AG08396 (cell line): ENCODE measurements at places on chromosomes 12 and 14.

DNA sequence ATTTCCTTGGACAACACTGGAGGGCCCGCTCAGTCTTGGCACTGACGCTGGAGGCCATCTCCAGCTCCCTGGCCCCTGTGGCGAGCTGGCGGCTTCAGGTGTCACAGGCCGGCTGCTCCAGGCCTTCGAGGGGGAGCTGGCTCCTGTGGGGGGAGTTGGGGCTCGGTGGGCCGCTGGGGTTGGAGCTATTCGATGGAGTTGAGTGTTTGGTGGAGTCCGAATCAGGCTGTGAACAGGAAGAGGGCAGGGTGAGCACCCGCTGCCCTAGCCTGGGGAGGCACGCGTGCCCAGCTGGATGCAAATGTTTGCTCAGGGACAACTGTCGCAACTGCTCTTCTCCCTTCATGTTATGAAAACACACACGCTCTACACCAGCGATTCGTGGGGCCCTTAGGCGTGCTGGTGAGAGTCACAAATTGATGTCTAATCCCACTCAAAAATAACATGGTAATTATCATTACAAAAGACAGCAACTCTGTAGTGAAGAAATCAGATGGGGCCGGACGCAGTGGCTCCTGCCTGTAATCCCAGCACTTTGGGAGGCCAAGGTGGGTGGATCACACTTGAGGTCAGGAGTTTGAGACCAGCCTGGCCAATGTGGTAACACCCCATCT lies 11.3 kb downstream of the AMN start:
- DNase-seq = no peak

- DNase-seq = no peak
Observed at GRCh38 chr14:68342216-68342763, 450.6 kb downstream of the ZFP36L1 start.

DNA sequence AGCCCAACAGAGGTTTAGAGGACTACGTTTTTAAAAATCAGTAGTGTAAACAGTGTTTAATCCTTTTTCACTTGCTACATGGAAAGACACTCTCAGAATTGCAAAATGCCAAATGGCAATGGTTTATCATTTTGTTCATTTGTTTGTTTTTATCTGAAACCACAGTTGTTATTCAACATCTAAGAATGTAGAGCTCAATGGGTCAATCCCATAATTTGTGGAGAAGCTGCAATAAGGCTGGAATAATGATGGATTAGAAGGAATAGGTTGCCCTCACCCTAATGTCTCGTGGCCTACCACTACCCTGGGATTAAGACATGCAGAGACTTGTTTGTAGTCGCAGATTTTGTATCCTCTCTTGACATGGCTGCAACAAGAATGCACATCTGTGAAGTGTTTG lies 115.7 kb downstream of the LLPH start:
- peak; percentile 17 for DNase-seq

DNA sequence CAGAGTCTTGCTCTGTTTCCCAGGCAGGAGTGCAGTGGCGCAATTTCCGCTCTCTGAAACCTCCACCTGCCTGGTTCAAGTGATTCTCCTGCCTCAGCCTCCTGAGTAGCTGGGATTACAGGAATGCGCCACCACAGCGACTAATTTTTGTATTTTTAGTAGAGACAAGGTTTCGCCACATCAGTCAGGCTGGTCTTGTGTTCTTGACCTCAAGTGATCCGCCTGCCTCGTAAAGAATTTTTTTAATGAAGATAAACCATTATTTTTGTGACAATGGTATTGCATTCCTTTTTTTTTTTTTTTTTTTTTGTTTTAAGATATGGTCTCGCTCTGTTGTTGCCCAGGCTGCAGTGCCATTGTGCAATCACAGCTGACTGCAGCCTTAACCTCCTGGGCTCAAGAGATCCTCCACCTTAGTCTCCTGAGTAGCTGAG lies 25.8 kb downstream of the ACVR1B start:
- no peak for DNase-seq

DNA sequence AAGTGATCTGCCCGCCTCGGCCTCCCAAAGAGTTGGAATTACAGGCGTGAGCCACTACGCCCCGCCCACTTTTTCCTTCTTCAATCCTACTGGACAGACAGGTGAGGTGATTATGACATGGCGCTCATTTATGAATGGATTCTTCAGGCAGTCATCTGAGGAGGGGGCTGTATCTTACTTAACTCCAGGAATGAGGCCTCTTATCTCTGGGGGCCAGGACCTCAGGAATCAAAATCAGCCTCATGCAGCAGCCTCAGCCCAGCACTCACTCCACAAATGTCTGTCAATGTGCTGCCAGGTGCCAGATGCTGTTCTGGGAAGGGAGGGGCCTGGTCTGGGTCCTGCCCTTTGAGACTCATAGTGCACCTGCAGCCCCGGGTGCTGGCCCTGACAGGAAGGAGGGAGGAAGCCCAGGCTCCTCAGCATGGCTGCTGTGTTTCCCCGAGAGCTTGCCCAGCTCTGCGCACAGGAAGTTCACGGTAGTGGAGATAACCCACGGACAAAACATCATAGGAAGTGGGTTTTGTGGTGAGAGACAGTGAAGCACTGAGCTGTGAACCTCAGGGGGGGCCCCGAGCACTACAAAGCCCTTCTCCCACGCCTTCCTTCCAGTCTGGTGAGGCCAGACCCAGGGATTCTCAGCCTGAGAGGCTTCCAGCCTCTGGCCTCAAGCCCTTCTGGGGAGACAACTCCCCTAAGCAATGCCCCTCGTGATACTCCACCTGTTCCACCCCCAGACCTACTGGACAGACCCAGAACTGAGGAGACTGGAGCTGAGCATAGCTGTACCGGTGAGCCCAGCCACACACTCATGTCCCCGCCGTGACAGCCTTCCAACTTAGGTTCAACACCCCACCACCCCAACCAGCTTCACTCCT lies 22.3 kb downstream of the GALNT6 start:
- no peak for DNase-seq

- no peak for DNase-seq
Observed at GRCh38 chr12:69998011-69998410, 173.0 kb downstream of the MYRFL start.

DNA sequence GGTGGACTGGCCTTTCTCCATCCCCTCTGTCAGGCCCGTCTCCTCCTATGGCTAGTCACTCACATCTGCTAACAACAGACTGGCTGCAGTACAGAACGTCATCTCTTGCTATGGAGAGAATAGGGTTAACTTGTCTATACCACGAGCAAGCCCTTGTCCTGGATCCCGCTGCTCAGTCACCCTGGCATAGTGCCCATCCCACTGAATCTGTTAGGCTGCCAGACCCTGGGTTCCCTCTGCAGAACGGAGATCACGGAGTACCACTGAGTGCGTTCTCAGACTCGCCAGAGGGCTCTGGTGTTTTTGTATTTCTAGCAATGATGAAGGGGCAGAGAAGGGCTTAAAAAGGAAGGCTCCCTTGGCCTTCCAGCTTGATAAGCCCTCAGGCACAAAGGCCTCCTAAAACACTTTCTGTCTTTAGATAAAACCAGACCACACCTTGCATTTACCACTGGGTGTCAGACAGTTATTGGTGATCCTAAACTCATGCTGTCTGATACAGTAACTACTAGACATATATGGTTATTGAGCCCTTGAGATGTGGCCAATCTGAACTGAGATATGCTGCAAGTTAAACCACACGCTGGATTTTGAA lies 6.3 kb upstream of the NRIP2 start:
- no peak for DNase-seq

DNA sequence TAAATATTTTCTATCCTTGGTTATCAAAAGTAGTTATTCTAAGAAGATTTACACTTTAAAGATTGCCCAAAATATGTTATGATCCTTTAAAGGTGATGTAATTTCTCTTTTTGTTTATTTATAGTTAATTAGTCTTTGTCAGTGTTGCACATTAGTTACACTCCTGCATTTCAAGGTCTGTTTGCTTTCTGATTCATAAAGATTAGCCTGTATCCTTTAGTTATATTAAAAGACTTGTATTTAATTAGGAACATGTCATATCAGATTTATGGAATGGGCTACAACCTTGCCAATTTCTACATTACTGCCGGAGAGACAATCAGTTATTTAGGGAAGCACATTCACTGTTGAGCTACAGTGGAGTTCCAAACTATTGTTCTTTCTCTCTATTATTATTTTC lies 3.5 kb downstream of the EPYC start:
- no peak for DNase-seq

DNA sequence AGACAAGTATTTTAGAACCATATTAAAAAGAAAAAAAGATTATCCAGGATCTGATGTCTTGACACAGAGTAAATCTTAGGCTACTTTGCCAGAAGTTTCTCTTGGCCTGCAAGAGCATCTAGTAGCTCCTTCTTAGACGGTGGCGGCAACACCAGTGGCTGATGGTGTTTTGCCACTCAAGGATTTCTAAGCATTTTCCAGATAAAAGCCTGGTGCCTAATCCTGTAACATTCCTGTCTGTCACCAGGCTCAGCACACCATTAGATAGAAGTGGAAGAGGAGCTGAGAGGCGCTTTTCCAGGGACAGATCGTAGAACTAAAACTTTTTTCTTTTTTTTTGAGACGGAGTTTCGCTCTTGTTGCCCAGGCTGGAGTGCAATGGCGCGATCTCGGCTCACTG lies 14.0 kb downstream of the WNT5B start:
- no peak for DNase-seq

DNA sequence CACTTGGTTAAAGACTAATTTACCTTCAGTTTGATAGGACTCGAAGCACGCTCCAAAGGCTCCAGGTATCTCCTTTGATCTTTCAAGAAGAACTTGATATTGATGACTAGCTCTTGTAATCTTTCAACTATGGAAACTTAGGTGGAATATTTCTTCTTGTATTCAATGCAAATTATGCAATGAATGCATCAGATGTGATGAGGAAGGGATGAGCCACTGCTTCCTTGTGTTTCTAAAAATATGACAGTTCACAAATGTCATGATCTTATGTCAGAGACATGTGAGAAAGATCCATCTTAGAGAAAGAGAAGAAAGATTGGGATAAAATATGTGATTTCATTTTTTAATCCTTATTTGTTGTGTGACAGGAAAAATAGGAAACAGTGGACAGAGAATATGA lies 9.9 kb downstream of the RNASE9 start:
- DNase-seq = no peak

GRCh38 chr12:121632069-121632970 lies 6.0 kb downstream of the ORAI1 start:
- DNase-seq = peak; percentile 66

GRCh38 chr14:90388437-90388836 lies 8.4 kb upstream of the CALM1 start:
- DNase-seq = peak; percentile 66

DNA sequence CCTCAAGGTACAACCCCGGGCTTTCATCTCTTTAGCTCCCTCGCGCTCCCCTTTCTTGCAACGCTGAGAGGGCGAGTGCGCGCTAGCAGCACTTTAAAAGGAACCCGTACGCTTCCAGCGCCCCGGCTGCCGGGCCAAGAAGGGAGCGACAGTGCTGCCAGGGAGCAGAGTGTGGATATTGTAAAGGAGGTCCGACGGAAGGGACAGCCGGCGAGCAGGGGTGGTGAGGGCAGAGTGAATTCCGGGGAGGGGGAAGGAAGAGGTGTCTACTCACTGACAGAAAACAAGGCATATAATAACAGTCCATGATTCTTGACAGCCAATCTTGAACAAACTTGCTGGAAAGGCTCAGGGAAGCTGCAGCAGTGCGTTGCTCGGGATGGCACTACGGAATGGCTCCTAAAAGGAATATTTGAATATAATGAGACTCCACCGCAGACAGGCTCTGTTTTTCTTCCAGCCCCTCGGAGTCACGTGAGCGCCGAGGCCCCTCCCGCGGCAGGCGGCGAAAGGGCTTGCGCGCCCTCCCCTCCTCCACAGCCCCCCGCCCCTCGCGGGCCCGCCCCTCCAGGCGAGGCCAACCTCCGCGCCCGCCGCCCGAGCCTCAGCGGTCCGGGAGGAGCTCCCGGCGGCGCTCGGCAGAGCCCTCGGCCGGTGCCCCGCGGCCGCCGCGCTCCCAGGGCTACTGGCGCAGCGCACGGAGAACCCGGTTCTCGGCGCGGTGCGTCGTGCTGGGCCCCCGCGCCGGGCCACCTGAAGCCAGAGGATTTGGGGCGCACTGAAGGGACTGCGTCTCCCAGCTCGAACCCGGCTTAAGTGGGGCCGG lies 3.4 kb downstream of the BMP4 start:
- peak; percentile 91 for DNase-seq

GRCh38 chr12:92118826-92119536 lies 26.7 kb downstream of the BTG1 start:
- no peak for DNase-seq

DNA sequence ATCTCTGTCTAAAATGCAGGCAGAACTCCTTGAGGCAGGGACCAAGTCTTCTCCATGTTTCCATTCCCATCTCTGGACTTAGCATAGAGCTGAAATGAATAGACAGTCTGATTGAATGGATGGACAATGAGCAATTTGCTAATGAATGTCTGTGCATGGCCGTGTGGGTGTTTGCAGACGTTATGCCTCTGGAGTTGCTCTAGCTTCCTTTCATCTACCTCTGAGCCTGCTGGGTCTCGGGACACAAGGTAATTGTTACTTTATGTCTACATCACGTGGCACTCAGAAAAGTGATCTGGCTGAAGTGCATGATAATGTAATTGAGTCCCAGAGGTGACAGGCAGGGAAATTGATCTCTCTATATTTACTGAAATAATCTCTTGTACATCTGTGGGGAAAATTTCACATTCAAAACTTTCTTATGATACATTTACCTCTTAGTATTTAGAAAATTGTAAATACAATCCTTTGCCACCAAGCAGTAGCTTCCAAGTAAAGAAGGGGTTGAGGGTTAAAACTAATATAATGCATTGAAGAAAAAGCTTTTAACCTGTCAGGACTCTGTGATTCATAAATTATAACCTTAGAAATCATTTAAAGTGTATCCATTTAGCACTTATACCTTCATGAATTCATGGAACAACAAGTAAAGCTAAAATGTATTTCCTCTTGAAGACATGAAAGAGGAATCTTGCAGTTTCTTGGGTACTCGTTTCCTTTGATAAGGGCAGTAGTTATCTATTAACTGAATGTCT lies 424.1 kb downstream of the APAF1 start:
- no peak for DNase-seq

- DNase-seq = no peak
Observed at GRCh38 chr14:101932673-101933072, 31.7 kb upstream of the DYNC1H1 start.

- peak; percentile 92 for DNase-seq
Observed at GRCh38 chr12:57462251-57462911, 2.8 kb downstream of the GLI1 start.

DNA sequence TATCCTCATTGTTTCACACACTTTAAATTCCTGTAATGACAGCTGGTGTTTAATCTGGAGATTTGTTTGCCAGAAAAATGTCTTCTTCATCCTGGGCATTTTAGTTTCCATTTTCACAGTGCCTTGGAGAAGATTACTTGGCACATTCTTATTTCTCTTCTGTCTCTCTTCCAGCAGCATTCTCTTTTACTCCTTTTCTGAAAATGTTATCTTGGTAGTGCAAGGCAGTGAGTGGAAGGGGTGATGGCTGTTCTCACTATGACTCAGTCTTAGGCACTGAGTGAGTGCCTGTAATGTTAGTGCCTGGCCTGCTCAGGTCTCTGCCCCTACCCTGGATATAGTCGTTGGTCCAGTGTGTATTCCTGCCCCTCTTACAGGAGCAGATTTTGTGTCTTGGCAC lies 13.1 kb downstream of the CLECL1 start:
- DNase-seq = no peak
